T1000 (cell line): ENCODE measurements at places on chromosomes 2 and 18.

GRCh38 chr18:4319738-4320677 is 135.1 kb downstream of the DLGAP1 start:
- no peak for DNase-seq

DNA sequence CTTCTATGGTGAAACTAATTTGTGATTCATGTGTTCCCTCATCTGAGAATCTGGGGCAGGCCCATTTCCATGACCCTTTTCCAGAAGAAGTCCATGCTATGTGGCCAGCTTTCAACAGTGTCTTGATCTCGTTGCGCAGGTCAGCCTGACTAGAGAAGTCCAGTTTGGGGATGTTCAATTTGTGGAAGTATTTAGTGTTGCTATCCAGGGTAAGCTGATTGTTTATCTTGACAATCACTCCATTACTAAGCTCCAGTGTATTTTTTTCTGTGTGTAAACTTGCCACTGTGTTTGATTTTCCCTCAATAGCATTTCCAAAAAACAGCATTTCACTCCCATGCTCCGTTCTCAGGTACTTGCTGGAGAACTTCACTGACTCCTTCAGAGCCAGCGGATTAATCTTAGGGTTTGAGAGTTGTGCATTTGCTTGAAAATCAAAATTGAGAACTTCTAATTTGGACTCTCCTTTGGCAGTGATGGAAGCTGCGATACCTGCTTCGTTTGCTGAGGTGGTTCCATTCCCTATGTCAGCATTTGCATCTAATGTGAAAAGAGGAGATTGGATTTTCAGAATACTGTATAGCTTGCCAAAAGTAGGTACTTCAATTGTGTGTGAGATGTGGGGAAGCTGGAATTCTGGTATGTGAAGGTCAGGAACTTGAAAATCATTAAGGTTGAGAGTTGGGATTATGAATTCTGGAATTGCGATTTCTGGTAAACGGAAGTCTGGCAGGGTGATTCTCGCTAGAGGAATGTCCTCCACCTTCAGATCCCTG is 35.7 kb downstream of the APOB start:
- no peak for DNase-seq

- no peak for DNase-seq
These were observed 621 bp upstream of the KCNS3 start for GRCh38 chr2:17877811-17878280.

DNA sequence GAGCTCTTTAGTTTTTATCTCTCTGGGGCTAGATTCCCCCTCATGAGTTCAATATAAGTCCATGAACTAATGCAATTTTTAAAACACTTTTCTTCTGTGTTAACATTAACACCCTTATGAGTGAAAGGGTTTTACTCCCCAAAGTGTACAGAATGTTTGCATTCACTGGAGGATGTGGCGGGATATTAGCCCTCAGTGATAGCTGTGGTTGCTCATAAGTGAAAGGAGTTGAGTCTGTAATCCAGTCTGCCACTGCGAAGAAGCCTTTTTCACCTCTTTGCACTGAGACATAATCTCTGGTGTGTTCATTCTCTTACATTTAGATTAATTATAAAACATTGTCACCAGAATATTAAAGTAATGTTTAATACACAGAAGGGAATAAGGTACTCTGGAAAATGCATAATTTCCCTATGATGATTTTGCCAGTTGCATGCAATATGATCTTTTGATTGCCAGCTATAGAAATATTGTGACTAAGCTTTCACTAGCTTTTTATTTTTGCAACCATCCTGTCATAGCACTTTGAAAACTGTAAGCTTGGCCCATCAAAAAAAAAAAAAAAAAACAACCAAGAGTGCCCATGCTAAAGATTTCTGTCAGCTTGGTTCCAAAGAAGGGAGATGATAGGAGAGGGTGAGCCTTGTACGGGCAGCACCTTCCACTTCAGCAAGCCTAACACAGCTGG is 113.2 kb downstream of the BCL11A start:
- no peak for DNase-seq

- no peak for DNase-seq
These were observed 73.9 kb upstream of the HK2 start for GRCh38 chr2:74759986-74760385.

GRCh38 chr2:152646264-152646663 is 71.0 kb downstream of the PRPF40A start:
- no peak for DNase-seq

GRCh38 chr2:109173311-109174171 is 44.5 kb downstream of the SH3RF3 start:
- DNase-seq, result peak; percentile 14

DNA sequence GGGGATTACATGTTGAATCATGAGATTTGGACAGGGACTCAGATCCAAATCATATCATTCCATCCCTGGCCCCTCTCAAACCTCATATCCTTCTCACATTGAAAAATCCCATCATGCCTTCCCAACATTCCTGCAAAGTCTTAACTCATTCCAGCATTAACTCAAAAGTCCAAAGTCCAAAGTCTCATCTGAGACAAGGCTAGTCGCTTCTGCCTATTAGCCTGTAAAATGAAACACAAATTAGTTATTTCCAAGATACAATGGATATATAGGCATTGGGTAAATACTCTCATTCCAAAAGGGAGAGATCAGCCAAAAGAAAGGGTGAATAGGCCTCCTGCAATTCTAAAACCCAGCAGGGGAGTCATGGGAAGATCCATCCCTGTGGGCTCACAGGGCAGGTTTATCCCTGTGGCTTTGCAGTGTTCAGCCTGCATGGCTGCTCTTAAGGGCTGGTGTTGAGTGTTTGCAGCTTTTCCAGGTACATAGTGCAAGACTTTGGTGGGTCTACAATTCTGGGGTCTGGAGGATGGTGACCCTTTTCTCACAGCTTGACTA is 21.2 kb upstream of the SLC14A1 start:
- no peak for DNase-seq

DNA sequence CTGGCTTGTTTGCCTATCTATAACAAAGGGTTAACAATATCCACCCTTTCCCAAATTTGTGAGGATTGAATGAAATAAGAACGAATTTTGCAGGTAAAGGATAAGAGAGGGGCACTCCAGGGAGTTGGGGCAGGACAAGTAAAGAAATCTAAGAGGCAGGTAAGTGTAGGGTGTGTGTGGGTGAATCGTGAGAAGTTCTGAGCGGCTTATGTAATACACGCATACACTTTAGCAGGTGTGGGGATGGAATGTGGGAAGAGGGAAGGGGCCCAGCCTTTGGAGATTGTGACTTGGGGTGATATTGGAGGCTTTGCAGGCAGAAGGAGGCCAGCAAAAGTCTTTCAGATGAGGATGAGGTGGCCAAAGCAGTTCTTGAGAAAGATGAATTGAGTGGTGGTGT is 83.2 kb upstream of the AQP4 start:
- no peak for DNase-seq

GRCh38 chr2:45330637-45331409 is 280.2 kb downstream of the SRBD1 start:
- no peak for DNase-seq

DNA sequence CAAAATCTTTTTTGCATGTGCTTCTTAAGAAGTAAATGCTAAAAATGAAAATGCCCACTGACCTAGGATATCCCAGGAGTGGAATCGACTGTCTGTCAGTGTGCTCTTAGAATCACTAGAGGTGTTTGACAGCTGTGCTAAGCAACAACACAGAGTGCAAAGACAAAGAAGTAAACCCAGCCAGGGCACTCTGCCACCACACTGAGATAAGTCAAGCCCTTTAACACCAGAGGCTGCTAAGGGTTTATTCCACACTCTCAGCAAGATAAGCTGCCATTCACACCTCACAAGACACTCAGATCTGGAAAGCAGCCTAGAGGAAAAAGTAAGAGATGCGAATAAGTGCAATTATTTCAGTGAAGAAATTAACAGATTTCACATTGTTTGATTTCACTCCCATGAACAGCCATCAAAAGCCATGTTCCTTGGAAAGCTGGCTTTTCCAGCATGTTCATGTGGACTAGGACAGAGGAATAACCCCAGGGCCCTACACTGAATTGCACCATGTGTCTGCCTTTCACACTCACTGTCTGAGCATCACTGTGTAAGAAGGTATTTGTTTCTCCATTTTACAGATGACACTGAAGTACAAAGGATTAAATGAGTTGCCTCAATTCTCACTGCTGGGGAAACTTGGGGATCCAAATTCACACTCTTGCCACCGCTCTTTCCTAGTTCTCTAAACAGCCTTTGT is 6.0 kb upstream of the BMP10 start:
- no peak for DNase-seq

DNA sequence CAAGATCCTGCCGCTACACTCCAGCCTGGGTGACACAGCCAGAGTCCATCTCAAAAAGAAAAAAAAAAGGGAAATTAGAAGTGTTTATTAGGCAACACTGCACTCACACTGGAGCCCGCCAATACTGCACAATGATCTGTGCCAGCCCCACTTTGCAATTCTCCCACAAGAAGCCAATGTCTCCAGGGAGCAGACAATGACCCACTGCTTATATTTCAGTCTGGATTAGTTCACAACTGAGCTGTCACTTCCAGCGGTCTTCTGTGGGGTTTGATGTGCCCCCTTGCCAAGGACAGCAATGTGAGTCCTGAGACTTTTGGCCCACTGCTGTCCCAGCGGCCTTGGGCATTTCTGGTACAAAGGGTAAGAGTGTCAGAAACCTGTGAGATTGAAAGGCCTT is 85.6 kb upstream of the PPM1B start:
- DNase-seq, result no peak

DNA sequence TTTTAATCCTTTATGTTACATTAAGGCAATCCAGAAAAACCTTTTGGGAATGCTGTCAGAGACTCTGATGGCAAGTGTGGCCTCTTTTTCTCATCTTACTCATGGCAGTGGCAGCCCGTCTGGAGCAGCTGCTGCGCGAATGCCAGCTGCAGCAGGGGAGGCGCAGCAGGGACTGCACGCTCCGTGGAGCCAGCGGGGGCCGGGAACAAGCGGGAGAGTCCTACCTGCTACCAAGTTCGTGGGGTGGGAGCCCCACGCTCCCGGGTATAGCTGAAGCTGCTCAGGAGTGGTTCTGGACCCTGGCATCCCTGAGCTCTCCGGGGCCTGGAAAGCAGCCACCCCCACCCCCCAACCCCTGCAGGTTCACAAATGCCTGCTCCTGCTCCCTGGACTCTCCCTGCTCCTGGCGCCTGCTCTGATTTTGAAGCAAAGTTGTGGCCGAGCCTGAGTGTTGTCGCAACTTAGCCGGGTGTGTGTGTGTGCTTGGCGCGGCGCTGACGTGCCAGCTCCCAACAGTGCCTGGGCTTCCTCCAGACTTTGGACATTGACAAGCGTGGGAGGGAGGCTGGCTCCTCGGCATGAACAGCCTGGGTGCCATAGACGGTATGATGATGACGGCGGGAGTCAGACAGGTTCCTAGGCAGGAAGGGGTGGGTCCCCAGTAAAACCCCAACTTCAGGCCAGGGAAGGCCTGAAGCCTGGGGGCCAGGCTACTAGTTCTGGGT is 21.7 kb downstream of the TMX3 start:
- DNase-seq, result no peak

GRCh38 chr2:122867941-122868340 is 1112.5 kb downstream of the TSN start:
- no peak for DNase-seq

DNA sequence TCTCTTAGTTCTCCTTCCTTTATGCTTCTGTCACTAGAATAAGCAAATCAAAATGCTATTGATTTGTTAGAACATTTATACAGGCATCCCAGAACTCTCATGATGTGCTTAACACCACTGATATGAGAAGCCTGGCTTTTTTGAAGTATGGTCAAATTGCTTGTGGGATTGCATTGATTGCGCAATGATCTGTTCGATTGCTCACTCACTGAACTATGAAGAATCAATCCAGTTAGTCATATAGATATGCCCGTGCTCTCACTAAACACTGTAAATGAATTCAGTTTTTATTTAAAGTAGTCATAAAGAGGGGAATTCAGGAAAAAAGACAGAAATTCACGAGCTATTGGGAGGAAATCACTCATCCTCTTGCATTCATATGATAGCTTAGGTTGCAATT is 1237.8 kb downstream of the SUCLG1 start:
- DNase-seq, result no peak

- DNase-seq, result no peak
These were observed 149.2 kb upstream of the POU3F3 start for GRCh38 chr2:104704496-104705245.

GRCh38 chr2:97914691-97915213 is 81.0 kb downstream of the TMEM131 start:
- DNase-seq, result no peak

DNA sequence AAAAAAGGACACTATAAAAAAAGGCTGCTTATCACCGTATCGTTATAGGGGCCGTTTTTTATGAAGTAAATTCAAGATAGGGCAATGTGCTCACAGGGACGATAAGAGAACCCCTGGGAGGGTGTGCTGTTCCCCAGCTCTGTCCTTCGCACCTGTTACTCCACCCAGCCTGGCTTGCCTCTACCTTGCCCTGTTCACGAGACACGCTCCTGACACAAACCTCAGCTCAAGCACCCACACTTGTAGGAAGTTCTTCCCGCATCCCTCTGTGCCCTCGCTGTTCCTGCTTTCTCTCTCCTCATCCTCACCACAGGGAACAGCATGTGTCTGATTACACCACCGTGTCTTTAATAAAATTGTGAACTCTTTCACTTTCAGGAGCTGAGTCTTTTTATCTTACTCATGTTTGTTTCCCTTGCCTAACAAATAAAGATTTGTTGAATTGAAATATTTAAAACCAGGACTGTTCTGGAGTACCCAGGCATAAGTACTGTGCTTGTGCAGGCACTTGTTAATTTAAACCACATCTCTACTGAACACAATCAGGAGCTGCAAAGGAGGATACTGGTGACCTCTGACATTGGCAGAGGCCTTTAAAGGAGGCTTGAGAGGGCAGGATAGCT is 26.0 kb upstream of the KIDINS220 start:
- DNase-seq, result no peak

DNA sequence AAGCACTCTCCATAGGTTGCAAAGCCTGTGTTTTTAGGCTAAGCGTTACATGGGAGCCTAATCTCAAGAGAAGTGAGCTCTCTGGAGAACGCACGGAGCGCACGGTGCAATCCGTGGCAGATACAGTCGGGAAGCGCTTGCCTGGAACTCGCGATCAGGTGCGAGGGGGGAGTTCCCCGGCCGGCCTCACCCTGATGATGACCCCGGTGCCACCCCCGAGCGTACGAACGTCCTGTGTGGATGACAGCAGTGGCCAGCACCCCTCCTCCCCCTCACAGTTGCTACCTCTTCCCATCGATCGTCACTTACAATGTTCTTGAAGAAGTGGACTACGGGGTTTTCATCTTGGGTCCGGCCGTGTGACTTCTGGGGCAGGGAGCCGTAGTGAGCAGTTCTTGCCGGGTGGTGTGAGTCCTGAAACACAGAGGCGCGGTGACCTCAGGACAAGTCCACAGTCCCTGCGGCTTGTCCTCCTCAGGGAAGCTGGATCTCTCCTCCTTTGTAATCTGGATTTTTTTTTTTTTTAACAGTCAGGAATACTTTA is 142.9 kb downstream of the MBP start:
- DNase-seq, result no peak

- no peak for DNase-seq
These were observed 135.0 kb downstream of the ALK start for GRCh38 chr2:29786361-29786760.
